ENCODE measurements at places on chromosomes 5 and 9.

GRCh38 chr9:129482521-129483414 lies 138.1 kb downstream of the C9orf50 start:
- DNase-seq, result no peak

DNA sequence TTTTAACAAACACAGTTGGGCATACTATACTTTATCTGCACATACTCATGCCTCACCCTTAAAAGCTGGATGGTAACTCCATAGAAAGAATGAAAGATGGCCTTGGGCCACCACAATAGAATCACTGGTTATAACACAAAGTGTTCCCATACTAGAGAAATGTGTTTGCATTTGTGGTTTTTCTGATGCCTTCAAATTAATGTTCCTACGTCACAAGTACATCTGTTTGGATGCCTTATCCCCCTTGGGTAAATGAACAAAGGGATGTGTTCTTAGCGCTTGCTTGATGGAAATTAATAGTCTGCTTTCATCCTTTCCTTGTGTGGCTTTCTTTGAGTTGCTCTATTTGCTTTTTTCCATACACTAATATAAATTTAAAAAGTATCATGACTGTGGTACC lies 291.1 kb upstream of the PDE4D start:
- DNase-seq, result no peak

DNA sequence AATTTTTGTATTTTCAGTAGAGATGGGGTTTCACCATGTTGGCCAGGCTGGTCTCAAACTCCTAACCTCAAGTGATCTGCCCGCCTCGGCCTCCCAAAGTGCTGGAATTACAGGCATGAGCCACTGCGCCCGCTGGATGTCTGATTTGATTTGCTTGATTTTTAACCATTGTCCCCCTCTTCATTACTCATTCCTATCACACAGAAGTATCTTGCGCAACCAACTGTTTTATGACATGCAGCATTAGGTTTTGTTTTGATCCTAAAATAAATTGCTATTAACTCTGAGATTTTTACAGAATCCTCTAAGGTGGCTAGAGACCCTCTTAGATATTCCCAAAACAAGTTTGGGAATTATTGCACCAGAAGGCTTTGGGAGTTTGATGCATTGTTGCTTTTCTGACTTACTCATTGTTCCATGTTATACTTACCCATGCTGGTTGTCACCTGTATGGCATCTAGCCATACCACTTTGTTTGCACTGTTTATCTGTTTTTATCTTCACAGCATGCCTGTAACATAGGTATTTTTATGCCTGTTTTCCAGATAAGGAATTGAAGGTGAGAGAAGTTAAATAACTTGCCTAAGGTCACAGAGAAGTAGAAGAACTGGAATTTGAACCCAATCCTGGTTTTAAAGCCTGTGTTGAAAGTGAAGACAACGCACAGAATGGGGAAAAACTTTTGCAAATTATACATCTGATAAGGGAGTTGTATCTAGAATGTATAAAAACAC lies 35.9 kb upstream of the PWWP2A start:
- DNase-seq, result no peak

GRCh38 chr5:77170196-77170890 lies 40.1 kb upstream of the PDE8B start:
- DNase-seq, result no peak

DNA sequence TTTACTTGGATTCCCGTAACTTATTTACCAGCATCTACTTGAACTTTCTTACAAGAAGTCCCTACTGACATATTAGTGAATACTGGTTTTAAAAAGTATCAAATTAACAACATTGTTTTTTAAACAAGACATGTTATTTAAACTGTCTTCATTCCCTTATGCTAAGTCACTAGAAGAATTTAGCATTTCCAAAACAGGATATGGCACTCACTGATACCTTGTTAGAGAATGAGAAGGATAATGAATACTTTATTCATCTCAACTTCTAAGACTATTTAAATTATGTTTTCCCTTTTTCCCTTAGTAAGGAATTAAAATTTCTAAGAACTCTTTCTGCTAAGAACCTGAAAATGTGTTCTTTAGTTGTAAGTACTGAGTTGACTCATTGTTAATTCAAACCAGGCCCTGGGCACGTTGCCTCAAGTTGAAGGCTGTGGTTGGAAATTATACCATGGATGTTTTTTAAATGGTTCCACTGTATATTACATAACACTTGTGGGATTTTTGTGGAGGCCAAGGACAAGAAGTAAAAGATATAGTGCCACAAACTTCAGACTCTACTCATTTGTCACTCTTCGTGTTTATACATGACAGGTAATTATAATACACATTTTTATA lies 219.0 kb upstream of the EDIL3 start:
- no peak for DNase-seq

GRCh38 chr5:168110870-168111832 lies 180.3 kb upstream of the WWC1 start:
- no peak for DNase-seq

- no peak for DNase-seq
These were observed 37.4 kb downstream of the P4HA2 start for GRCh38 chr5:132190161-132190817.

- no peak for DNase-seq
These were observed 605.4 kb upstream of the CLINT1 start for GRCh38 chr5:158464383-158464782.

DNA sequence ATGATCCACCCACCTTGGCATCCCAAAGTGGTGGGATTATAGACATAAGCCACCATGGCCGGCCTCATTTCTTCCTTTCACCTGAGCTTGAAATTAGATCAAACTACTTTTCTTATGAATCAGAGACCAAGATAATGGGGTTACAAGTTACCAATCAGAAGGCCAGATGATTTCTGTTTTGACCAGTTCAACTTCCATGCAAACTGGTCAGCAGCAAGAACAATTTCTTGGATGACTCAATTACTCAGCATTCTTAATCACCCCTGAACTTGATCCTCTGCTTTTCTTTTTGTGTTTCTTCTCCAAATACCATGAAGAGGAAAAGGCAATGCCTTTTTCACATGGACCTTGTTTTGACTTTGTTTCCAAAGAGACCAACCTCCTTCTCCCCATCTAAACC lies 10.0 kb upstream of the PLIN2 start:
- DNase-seq, result no peak

All from stimulated activated CD4-positive, alpha-beta T cell treated with anti-CD3 and anti-CD28 coated beads, Interleukin-2, amount 100 ng/mL, for 4 hours (primary cell).